Stimulated activated CD8-positive, alpha-beta memory T cell treated with anti-CD3 and anti-CD28 coated beads, Interleukin-7, amount 100 ng/mL, for 24 hours (primary cell): ENCODE measurements at places on chromosomes 1 and 21.

- DNase-seq = no peak
Observed at GRCh38 chr1:84116558-84116957, 27.5 kb upstream of the PRKACB start.

- no peak for DNase-seq
Observed at GRCh38 chr1:234758851-234759250, 148.9 kb upstream of the IRF2BP2 start.

- DNase-seq = no peak
Observed at GRCh38 chr1:12448746-12449177, 169.2 kb downstream of the DHRS3 start.

DNA sequence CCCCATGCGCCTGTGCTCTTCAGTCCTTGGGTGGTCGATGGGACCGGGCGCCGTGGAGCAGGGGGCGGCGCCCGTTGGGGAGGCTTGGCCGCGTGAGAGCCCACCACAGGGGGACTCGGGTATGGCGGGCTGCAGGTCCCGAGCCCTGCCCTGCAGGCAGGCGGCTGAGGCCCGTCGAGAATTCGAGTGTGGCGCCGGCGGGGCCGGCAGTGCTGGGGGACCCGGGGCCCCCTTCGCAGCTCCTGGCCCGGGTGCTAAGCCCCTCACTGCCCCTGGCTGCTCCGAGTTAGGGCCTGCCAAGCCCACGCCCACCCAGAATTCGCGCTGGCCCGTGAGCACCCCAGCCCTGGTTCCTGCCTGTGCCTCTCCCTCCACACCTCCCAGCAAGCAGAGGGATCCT lies 26.1 kb downstream of the TLR5 start:
- DNase-seq = no peak

DNA sequence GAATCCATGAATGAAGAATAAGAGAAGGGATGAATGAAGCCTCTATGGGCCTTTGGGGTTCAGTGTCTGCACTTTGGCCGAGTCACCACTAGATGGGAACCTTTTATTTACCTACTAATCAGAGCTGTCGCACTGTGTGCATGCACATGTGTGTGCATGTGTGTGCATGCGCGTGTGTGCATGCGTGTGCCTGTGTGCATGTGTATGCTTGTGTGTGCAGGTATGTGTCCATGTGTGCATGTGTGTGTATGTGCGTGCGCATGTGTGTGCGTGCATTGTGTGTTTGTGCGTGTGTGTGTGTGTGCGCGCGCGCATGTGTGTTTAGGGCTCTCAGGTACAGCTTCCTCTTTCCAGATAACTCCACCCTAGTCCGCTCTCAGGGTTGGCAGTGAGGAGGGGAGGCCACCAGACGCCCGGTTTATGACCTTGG lies 20.4 kb upstream of the UBXN10 start:
- DNase-seq = no peak

DNA sequence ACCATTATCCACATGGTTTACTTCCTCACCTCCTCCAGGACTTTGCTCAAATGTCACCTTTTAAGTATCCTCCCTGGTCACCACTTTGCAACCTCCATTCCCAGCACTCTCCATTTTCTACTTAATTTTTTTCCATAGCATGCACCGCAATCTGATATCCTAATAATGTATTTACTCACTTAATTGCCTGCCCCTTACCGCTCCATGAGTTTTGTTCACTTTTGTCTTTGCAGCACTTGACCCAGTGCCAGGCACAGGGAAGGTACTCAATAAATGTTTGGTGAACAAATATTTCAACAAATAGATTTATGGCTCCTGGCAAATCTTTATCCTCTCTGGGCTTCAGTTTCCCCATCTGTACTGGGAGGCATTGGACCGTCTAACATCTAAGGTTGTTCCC lies 53.6 kb downstream of the UBE2T start:
- no peak for DNase-seq

DNA sequence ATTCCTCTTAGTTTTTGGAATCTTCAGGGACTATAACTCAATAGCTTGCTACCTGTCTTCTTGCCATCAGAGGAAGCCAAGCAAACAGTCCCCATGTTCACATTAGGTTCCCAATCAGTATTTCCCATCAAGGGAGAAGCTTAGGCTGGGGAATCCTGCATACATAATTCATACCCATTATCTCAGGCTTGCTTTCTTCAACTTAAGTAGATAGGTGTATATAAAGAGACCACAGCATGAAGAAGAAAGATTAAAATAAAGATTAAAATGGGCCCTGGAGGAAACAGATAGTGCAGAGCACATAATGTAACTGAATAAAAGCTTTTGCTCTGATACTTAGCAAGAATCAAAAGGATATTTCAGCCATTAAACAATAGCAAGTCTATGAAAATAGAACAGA lies 29.0 kb upstream of the KCNK1 start:
- DNase-seq = no peak

GRCh38 chr21:43588957-43589356 lies 70.3 kb downstream of the HSF2BP start:
- no peak for DNase-seq

- DNase-seq = no peak
Observed at GRCh38 chr1:181284978-181285377, 196.5 kb downstream of the IER5 start.

GRCh38 chr1:85229574-85230097 lies 28.8 kb upstream of the SYDE2 start:
- no peak for DNase-seq

DNA sequence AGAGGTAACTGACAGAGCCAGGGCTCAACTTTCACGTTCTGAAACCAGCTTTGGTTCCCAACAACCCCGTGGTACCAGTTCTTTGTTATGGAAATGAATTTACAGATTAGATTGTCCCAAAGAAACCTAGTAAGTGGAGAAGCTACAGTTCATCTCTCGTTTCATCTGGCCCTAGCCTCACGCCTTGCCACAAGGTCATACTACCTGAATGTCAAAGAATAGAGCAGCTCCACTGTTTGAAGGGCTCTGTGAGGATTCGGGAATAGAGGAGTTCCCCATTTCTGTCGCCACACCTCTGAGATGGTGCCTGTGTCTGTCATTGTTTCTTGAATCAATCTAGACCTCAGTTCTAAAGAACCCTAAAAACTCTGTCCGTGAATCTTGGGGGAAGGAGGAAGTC lies 15.0 kb upstream of the CDC42 start:
- DNase-seq = no peak

GRCh38 chr1:160416369-160416768 lies 16.0 kb downstream of the VANGL2 start:
- no peak for DNase-seq

- DNase-seq = no peak
Observed at GRCh38 chr1:183864611-183865010, 59.7 kb downstream of the RGL1 start.

- DNase-seq = no peak
Observed at GRCh38 chr1:56798053-56798471, 21.1 kb downstream of the FYB2 start.

- no peak for DNase-seq
Observed at GRCh38 chr1:2134266-2134620, 60.3 kb downstream of the FAAP20 start.

- DNase-seq = no peak
Observed at GRCh38 chr1:233261206-233261605, 34.3 kb downstream of the PCNX2 start.

DNA sequence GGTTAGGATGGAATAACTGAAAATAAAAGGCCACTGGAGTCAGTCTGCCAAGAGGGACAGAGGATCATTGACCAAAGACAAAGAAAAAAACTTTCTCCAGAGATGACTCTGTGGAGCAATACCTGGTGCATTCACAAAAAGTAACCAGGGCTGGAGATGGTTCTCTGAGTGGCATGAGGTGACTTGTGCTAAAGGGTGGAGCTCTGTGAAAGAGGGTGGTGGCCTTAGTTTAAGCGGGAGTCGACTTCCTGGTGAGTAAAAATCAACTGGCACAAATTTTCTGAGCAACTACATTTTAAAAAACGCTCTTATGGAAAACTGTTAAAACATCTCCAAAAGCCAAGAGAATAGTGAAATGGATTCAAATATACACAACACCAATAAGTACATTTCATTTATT lies 10.0 kb downstream of the NHLH2 start:
- no peak for DNase-seq

DNA sequence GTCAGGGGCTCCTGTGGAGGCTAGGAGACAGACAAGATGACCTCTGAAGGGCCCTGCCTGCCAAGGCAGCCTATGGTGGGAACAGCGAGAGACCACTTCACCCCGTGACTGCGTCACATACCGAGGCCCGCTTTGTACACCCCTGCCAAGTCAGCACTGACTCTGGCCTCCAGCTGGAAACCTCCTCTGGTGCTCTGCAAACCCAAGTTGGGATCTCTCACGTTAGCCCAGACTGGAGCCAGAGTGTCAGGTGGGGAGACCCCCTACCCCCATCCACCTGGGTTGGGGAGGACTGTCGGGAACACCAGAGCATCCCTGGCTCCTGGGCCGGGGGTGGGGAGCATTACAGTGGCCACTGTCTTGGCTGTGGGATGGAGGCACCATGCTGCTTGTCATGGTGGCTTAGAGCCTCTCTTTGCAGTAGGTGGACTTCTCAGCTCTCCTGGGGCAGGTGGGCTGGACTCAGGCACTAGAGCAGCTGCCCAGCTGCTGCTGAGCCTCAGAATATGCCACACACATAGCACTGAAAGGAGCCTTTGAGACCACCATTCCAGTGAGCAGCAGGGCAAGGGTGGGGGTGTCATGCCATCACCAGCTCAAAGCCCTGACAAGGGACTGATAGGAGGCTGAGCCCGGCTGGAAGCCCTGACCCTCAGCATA lies 50.4 kb downstream of the ELK4 start:
- no peak for DNase-seq

- DNase-seq = no peak
Observed at GRCh38 chr1:201543871-201544642, 5.1 kb downstream of the NAV1 start.

- no peak for DNase-seq
Observed at GRCh38 chr1:52444463-52444862, 40.1 kb downstream of the PRPF38A start.
